Activated CD8-positive, alpha-beta memory T cell treated with anti-CD3 and anti-CD28 coated beads, Interleukin-2, amount 50 U/mL, for 4 hours (primary cell): ENCODE measurements at places on chromosomes 4 and X.

DNA sequence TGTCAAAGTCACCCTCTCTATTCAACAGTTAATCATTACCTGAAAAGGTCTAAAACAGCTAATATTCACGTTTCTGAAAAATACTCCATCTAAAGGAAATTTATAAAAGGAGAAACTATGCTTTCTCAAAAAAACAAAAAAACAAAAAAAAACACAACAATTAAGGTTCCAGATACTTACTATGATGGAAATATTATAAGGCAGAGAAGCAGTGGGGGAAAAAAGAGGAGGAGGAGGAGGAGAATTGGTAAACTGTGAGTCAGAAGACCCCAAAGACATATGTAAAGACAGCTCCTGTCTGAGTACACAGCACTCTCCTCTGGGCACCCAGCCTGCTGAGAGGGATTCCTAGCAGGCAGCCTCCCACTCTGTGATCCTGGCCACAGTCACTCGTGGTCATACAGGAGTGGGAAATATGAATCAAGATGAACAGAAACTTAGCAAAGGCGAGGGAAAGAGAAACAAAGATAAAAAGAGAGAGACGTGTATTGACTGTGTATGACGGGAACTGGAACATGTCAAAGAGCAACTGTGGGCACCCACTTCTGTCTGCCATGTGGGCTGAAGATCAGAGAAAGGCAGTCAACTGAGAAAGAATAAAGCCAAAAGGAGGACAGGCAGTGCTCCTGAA, 12.5 kb downstream of the KLHL15 start:
- DNase-seq: peak; percentile 46

- no peak for DNase-seq
Observed at GRCh38 chrX:50813843-50814661, at the start of gene SHROOM4. Gene SHROOM4 (minus strand): TSS chrX:50814194. CDS start chrX:50814018, 176 bp downstream.

DNA sequence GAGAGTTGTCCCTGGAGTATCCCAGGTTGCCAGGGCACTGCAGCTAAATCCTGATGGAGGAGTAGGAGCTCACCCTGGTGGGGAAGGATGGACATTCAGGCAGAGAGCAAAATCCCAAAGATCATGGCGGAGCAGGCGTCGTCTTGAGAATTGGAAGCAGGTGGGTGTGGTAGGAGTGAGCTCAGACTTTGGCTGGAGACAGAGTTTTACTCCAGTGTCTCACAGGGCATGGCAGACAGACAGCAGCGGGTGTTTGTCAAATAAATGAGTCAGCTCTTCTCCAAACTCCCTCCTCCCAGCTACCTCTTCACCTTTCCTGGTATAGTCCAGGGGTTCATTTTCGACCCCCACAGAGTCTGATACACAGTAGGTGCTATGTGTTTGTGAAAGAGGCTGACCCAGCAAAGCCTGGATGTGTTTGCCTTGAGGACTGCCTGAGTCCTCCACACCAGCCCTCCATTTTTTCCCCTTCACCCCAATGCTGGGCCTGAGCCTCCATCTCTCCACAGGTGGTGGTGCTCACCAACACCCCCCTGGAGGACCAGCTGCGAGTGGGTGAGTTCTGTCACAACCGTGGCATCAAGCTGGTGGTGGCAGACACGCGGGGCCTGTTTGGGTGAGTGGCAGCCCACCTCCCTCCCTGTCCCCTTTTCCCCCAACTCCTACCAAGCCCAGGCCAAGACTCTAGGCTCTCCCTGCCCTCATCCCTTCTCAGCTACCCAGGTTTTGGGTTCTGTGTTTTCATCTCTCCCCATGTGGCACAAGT, 6.9 kb downstream of the UBA1 start:
- DNase-seq: no peak

- no peak for DNase-seq
Observed at GRCh38 chrX:103187953-103188475, 26.9 kb upstream of the BEX4 start.

DNA sequence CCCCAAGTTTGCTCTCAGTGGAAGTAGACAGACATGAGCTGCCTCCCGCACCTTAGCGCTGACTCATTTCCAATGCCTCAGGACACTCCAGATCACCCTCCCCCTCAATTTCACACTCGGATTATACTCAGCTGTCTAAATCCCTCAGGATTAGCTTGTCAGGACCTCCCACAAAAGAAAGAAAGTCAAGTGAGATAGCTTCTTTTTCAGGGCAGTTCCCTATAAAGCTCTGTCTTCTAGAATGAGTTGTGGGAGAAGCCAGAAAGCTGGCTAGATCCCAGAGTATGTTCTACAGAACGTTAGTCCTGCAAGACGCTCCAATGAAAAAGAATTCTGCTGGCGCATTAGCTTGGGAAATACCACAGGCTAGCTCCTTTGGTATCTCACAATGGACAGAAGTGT, 51.2 kb upstream of the MTNR1A start:
- DNase-seq: no peak

DNA sequence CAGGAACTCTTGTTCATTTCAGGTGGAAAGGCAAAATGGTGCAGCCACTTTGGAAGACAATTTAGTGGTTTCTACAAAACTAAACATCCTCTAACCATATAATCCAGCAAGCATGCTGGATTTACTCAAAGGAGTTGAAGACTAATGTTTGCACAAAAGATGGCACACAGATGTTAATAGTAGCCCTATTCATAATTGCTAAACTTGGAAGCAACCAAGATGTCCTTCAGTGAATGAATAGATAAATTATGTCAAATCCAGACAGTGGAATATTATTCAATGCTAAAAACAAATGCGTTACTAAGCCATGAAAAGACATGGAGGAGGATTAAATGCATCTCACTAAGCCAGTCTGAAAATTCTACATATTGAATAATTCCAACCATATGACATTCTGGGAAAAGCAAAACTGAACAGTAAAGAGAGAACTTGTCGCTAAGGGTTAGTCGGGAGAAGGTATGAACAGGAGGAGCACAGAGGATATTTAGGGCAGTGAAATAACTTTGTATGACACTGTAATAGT, 48.2 kb upstream of the PCDH7 start:
- DNase-seq: no peak

GRCh38 chr4:10077483-10078335, 38.9 kb downstream of the WDR1 start:
- DNase-seq: no peak

DNA sequence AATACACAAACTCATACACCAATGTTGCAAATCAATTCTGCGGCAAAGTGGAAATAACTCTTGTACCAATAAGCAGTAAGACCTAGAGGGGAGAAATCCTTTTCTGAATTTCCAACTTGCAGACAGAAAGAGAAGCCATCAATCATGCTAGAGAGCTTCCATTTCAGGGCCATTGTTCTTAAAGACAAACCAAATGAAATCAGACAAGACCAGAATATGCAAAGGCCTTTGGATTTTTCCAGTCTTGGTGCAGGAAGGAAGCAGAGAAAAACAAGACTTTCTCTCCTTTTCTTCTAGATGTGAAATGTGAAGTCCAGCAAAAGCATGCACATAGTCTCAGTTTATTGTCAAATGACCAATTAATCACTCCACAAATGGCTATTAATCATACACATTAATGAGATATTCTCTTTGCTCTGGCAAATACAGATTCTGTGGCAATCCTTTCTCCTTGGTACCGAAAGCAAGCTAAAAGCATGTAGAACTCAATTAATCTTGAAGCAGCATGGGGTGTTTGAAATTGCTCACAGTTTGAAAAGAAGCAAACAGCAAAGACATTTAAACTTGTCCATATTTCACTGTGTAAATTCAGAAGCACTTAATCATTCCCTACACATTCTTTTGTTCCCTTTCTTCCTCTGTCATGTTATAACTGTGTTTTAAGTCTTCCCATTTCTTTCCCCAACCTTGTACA, 466.1 kb downstream of the GPAT3 start:
- no peak for DNase-seq

GRCh38 chrX:12400218-12400617, 261.9 kb downstream of the FRMPD4 start:
- no peak for DNase-seq

GRCh38 chr4:109552237-109552636, 7.8 kb upstream of the MCUB start:
- no peak for DNase-seq

- no peak for DNase-seq
Observed at GRCh38 chrX:151763711-151764110, 29.2 kb downstream of the CNGA2 start.

- no peak for DNase-seq
Observed at GRCh38 chrX:153414856-153415510, 3.7 kb downstream of the ZFP92 start.

- no peak for DNase-seq
Observed at GRCh38 chrX:124042042-124042441, 80.5 kb downstream of the STAG2 start.

DNA sequence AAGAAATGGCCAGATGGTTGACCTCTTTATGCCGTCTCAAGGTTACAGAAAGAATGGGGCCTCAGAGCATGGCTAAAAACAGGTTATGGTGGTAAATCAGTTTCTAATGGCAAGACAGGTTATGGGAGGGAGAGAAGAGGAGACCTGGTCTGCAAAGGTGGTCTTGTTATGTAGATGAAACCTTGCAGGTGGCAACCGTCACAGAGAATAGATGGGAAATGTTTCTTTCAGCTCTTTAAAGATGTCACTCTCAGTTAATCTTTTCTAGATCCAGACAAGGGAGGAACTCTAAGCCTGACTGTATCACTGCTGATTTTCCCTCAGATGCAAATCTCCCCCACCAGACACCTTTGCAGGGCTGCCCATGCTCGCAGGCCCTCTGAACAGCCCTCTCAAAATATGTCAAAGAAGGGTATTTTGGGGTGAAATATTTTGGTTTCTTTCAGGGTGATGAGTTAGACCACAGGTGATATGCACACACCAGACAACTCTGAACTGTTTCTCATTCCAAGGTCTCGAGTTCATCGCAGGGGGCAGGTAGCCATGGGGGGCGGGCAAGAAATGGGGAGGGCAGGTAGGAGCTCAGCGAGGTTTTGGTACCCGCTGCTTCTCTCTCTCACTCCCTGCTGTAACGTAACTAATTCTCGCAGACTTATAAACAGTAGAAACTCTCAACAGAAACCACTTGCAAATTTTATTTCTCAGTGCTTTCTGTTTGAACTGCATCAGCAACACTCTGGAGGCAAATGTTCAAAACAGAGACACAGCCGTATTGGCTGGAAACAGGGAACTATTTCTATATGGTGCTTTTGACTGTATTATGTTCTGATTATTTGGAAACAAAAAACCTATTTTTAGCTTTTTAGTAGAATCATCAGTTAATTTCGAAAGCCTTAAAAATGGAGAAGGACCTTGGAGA, 32.4 kb downstream of the CASP3 start:
- DNase-seq: no peak

DNA sequence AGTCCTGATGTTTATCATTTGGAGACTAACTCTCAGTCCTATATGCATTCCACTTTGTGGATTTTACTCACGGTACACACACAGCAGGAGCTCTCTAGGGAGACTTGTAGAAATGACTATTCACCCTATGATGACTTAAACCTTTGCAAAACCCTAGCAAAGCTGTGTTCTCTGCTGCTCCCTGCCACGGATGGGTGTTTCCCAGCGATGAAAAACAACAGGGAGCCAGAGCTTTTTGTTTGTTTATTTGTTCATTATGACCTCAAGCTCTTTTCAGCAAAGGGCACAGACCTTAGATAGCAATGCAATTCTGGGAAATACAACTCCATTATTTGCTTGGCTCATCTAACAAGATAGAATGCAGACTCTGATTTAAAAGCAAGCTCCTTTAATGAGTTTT, 156.6 kb downstream of the GRIA3 start:
- no peak for DNase-seq

- DNase-seq: no peak
Observed at GRCh38 chr4:47010912-47011446, 17.6 kb upstream of the GABRA4 start.

DNA sequence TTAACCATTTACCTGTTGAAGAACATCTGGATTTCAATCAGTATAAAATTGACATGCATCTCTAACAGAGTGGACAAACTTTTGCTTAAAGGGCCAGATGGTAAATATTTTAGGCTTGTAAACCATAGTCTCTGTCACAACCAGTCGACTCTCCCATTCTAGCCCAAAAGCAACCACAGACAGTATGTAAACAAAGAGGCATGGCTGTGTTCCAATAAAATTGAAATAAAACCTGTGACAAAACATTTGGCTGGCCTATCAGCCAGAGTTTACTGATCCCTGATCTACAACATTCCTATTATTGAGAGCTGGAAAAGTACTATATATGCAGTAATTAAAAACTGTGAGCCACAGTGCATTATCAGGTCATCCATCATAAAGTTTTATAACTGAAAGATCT, 3.2 kb downstream of the CENPC start:
- no peak for DNase-seq

- DNase-seq: peak; percentile 17
Observed at GRCh38 chrX:129522184-129523078, 859 bp downstream of the SMARCA1 start.

- DNase-seq: no peak
Observed at GRCh38 chrX:526295-527224, 104.0 kb upstream of the SHOX start.

DNA sequence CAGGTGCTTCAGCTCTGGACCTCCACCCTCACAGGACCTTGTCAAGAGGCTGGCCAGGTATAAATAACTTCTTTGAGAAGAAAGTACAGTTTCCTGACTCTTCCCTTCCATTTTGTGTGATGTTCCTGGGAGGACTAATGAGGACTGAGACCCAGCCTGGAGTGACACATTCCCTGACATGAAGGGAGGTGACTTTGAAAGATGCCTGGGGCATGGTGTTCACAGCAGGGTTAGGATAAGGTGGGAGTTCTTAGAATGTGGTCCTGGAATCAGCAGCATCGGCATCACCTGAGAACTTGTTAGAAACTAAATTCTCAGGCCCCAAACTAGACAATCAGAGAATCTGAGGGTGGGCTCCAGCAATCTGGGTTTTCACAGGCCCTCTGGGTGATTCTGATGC, 224.9 kb upstream of the BOD1L1 start:
- no peak for DNase-seq

GRCh38 chr4:186691396-186691795, 32.3 kb downstream of the FAT1 start:
- no peak for DNase-seq
